ENCODE measurements at places on chromosomes 2 and 18.

- DNase-seq, result peak; percentile 59
Observed at GRCh38 chr2:64699712-64700111, 46.0 kb upstream of the SERTAD2 start.

- DNase-seq, result no peak
Observed at GRCh38 chr2:66530651-66531050, 95.7 kb downstream of the MEIS1 start.

DNA sequence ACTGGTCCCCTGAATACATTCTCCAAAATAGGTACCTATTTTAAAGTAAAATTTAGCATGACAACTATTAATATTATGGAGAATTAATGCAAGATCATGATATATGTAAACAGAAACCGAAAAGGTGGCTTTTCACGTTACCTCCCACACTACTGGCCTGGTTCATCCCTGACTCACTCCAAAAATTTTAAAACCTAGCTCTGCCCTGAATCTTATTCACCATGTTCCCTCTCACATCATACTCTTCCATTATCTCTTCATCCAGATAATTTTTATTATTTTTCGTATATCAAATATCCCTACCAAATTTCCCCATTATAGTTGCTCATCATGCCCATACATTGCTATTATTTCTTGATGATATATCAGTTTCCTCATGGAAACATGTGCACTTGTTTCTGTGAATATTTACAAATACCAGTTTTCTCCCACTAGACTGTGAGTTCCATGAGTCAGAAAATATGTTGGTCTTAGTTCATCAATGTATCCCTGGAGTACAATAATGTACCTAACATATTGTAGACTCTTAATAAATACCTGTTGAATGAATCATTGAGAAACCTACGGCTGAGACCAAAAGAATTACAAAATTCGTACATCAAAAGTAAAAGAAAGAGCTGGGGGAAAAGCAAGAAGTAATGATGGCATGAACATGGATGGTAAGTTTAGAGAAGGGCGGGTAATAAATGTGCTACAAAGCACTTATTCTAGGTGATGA lies 360.1 kb upstream of the CHAC2 start:
- no peak for DNase-seq

- DNase-seq, result no peak
Observed at GRCh38 chr18:63063171-63063570, 256.4 kb downstream of the BCL2 start.

- DNase-seq, result no peak
Observed at GRCh38 chr2:86790676-86791572, at the start of gene CD8A. TSS of gene CD8A (minus strand) at chr2:86790913. CDS start at chr2:86790825, 88 bp downstream.

Data from T-helper 2 cell (primary cell).